ENCODE measurements at places on chromosomes 4 and X. TPM values are rescaled to one million over a fixed set of nuclear protein-coding genes. Genes with fewer than 3 reads are reported as not detected.

ESX1 gene
- total RNA-seq = not detected

FGF13 gene
- 0.84 TPM for total RNA-seq

SMARCA1 gene
- total RNA-seq = 145 TPM

SLC2A9 gene
- 19.9 TPM for total RNA-seq

NKX6-1 gene
- total RNA-seq = not detected

GPC4 gene
- total RNA-seq = 0.14 TPM

OTUD6A gene
- total RNA-seq = not detected

BTK gene
- not detected for total RNA-seq

MAGEA9B gene
- 0.07 TPM for total RNA-seq

CDK16 gene
- 64.5 TPM for total RNA-seq

KLB gene
- total RNA-seq = 41.9 TPM

FAM47E gene
- 0.33 TPM for total RNA-seq

UGT2A1 gene
- not detected for total RNA-seq

GRCh38 chr4:185847352-185848097, 35.5 kb upstream of the SORBS2 start:
- DNase-seq = peak; percentile 36

GRCh38 chr4:169132561-169133305, 122.7 kb upstream of the CBR4 start:
- no peak for DNase-seq

DNA sequence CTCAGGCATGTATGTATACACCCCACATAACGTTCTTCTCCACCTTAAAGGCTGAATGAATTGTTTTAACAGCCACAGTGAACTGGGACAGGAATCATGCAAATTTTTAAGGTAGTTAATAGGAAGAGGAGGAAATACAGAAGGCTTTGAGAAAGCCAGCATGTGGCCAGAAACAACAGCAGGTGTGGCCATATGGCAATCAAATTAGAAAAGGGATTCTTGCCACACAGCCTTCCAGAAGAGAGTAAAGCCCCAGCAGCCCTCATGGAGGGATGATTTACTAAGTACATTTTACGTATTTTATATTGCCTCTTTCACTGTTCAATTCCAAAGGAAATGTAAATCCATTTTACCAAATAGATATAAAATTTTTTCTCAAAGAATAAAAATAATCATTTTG, 792.2 kb downstream of the ADGRL3 start:
- no peak for DNase-seq

DNA sequence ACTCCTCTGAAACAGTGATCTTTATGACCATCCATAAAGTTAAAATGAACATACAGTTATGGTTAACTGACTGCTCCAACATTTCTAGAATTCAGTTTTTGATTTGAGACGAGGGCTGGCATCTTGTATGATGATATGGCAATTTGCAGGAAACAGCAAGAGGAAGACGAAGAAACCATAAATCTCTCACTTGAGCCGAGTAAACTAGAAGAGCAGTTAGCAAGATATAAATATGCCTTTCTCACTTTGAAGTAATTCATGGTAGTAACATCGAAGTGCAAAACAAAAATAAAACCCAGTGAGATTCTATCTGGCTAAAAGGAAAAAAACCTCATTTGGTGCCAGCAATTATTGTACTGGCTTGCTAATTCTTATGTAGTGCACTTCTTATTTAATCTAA, 139.0 kb upstream of the SPRY1 start:
- no peak for DNase-seq

- DNase-seq = peak; percentile 11
Measured at GRCh38 chr4:84258905-84259830, 239.9 kb downstream of the NKX6-1 start.

- no peak for DNase-seq
Measured at GRCh38 chr4:182862921-182863320, 54.3 kb downstream of the DCTD start.

GRCh38 chr4:172680691-172681090, 487.9 kb upstream of the GALNT7 start:
- DNase-seq = no peak

DNA sequence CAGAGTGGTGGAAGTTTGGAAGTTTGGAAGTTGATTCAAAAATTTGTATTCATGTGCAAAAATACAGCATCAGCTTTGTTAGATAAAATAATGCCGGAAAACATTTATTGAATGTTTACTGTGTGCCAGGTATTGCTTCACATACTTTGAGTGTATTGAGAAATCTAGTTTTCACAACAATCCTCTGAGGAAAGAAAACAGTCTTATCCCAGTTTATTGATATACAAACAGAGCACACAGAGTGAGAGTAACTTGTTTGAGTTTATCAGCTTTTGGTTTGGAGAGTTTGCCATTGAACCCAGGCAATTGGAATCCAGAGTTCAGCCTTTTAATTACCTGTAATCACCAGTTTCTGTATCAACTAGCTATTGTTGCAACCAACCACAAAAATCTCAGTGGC, 127.2 kb upstream of the RPS6KA3 start:
- DNase-seq = peak; percentile 27

DNA sequence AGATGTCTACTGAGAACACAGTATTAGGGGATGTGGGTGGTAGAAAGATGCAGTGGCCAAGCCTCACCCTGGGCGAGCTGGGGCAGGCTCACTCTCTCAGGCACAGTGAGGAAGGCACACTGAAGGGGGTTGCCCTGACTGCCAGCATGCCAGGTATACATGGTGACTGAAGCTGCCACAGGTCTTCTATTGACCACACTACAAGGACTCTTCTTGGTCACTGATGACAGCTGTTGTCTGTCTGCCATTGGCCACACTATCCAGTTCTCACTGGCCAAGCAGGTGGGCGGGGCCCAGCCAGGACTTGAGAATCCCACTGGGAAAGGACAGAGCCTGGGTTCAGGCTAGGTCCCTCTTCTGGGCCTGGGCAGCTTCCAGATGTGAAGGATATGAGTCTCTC, 39.7 kb upstream of the TBC1D14 start:
- no peak for DNase-seq

DNA sequence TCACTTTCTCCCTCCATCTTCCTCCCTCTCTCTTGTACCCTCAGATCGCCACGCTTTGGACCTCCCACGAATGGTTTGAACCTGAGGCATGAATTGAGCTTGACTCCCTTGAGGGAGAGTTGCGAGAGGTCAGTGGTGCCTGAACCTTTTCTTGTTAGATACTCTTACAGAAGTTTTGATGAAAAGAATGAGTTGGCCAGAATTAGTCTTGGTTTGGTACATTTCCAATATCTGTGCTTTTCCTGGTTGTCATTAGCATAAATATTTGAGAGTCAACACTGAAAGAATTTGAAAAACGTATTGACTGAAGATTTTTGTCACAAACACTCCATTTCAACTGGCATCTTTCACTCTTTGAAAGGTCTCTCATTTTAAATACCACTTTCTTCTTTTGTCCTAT, 510.6 kb upstream of the DIPK2B start:
- DNase-seq = no peak

DNA sequence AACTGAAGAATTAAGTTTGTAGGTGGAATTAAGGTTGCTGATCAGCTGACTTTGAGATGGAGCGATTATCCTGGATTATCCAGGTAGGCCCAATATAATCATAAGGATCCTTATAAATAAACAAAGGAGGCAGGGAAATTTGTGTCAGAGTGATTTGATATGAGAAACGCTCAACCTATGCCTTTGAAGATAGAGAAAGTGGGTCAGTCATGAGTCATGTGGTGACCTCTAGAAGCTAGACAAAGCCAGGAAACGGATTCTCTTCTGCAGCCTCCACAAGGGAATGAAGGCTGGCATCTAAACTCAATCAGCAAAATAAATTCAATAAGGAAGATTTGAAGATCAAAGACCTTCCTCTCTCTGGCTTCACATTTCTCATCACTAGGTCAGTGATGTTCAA, 41.5 kb upstream of the SMIM10 start:
- peak; percentile 69 for DNase-seq

DNA sequence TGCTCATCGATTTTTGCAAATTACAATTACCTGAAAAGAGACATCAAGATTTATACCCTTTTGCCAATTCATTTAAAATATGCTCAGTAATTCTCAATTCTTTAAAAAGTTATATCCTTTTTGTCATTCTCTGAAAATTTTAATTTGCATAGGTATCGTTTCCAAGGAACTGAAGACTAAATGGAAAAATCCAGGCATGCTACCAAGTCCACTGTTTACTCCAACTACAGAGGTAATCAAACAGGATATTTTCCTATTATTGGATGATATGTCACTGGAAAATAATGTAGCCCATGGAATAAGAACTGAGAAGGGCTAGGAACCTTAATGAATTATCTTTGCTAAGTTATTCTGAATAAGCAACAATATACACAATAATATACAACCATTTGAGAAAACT, 132.7 kb downstream of the THOC2 start:
- DNase-seq = no peak

DNA sequence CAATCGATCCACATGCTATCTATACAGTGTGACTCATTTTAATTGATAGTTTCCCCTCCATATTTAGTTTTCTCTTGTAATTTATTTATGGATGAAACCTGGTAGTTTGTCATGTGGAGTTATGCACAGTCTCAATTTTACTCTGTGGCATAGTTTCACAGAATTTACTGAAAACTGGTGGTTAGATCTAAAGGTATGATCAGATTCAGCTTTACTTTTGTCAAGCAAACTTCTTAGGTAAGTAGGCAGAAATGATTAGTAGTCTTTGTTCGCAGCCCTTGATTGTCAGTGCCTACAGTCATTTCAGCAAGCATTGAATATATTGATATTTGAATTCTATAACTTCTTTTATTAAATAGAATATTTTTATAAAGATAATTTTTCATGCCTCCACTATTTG, 2.5 kb downstream of the ADD1 start:
- no peak for DNase-seq

GRCh38 chrX:132948648-132949260, 9.7 kb downstream of the HS6ST2 start:
- no peak for DNase-seq

DNA sequence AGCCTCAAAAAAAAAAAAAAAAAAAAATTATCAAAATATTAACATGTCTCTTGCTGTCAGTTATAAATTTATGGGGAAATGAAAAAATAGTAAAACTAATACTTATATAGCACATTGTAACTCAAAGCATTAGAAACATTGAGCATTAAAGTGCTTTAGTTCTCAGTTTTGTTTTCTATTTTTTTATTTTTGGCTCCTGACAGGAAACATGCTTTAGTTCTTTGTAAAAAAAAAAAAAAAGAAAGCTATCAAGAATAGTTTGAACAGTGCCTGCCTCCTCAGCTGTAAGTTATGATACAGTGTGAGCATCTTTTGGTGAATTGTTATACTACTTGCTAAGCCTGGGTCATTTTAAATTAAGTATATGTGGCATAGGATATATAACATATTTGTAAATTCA, 5.1 kb upstream of the CENPC start:
- DNase-seq = no peak

DNA sequence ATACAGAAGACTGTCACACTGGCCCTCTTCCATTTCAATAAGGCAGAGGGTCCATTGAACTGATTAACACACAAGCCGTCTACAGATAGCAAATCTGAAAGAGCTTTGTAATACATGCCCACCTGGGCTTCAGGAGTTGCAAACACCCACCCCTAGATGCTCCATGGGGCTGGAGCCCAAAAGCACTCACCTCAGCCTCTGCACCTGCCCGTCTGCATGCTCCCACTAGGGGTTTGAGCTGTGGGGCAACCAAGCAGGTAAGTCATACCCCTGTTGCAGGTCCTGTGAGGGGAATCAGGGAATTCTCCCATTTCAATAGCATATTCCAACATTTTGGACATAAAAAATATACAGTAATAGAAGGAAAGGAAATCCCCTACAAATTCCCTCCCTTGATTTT, 243.0 kb upstream of the KCNIP4 start:
- DNase-seq = no peak

- no peak for DNase-seq
Measured at GRCh38 chr4:5036239-5036638, 15.0 kb upstream of the STK32B start.

DNA sequence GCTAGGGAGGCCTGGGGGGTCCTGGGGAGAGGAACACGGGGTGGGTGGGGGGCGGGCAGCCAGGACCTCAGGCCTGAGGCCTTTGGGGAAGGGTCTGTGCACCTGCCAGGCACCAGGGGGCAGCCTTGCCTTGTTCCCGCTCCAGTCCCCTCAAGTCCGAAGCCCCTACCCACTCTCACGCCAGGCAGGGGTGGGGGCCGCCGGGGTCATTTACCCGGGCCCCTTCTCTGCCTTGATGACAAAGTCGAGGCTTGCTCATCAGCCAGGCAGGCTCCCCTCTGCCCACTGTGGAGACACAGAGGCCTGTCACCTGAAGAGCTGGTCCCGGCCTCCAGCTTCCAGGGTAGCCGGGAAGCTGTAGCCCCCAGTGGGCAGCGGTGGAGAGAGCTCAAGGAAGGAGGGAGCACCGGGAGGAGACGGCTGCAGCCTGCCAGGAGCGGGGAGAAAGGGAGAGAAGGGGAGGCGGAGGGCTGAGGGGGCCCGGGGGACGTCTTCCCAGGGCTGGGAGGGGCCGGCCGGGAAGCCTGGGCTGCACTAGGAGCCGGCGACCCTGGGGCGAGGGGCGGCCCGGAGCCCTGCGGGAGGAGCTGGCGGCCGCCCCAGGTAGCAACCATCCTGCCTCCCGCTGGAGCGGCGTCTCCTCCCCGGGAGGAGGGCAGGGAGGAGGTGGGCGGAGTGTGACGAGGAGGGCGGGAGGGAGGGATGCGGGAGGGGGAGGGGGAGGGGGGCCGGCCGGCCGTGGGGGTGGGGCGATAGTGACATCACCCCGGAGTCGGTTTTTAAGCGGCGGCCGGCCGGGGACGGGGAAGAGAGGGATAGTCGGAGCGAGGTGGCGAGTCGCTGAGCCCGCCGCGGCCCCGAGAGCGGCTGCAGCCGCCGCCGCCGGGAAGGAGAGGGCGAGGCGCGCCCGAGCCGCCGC, at the start of gene SLC6A8:
SLC6A8 (plus strand) TSS at position 806 of the 919 bp plus-strand sequence. CDS start 649 bp downstream, outside the sequence.
- DNase-seq = peak; percentile 31

DNA sequence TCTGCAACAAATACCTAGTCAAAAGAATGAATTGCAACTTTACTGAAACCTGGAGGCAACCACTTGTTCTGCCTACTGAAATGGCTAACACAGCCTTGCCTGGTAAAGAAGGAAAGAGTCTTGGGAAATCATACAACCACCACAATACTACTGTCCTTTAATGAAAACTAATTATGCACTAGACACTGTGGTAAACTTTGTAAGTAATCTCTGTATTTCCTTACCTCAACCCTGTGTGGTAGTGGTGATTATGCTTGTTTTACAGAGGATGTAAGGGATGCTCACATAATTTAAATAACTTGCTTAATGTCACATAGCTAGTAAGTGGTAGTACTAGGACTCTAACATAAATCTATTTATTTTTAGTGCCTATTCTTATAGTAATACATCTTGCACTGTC, 44.7 kb downstream of the TMEM156 start:
- no peak for DNase-seq
